Pancreas (tissue), 10 donors: ENCODE measurements at places on chromosomes 3 and 15. TPM values are rescaled to one million over a fixed set of nuclear protein-coding genes. Genes with fewer than 3 reads are reported as not detected.

- H3K4me3 ChIP-seq, result no peak overlapping the region
- DNase-seq, result no peak
- no peaks in the 10 kb centered on the region for H3K27me3 ChIP-seq
- no peak overlapping the region for H3K27ac ChIP-seq
- no peaks in the 10 kb centered on the region for H3K4me1 ChIP-seq
Measured at GRCh38 chr3:43014956-43015355, 35.8 kb downstream of the GASK1A start.

GRCh38 chr3:169509359-169509758, 154.2 kb downstream of the MECOM start:
- no peak for DNase-seq
- no peaks in the 10 kb centered on the region for H3K4me1 ChIP-seq
- no peak overlapping the region for H3K27ac ChIP-seq
- no peak overlapping the region for H3K4me3 ChIP-seq

DNA sequence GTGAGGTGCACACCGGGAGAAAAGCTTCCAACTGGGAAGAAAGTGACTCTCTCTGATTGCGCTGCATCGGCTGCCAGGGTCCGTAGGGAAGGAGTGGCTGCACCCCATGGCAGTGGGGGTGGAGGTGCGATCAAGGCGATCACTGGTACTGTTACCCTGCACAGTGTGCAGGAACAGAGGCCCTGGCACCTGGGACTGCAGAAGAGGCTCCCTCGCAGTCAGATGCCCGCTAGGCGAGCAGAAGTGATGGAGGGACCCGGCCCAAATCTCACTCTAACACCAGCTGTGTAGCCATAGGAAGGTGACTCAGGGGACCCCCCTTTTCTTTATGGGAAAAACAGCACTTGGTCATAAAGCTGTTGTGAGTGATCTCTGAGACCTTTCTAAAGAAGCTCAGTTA, 196.8 kb downstream of the GABRG3 start:
- no peak overlapping the region for H3K27ac ChIP-seq
- no peaks in the 10 kb centered on the region for H3K36me3 ChIP-seq
- no peaks in the 10 kb centered on the region for H3K4me1 ChIP-seq
- no peak for DNase-seq
- no peak overlapping the region for H3K4me3 ChIP-seq
- H3K27me3 ChIP-seq, result no peaks in the 10 kb centered on the region

DNA sequence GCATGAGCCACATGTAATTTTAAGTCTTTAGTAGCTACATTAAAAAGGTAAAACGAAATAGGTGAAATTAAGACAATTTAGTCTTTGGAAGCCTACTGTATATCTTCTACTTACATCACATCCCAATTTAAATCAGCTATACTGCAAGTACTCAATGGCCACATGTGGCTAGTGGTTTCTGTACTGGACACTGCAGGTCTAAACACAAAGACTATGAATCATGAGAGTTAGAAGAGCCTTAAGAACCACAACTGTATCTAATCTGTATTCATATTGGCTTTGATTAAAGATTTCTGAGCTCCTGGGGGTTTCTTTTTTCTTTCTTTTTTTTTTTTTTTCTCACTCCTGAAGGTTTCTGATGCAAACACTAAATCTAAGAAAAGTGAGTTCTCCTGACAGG, 2.3 kb upstream of the EIF1B start:
- H3K27me3 ChIP-seq, result no peaks in the 10 kb centered on the region
- no peak overlapping the region for H3K27ac ChIP-seq
- no peak overlapping the region for H3K4me3 ChIP-seq

DNA sequence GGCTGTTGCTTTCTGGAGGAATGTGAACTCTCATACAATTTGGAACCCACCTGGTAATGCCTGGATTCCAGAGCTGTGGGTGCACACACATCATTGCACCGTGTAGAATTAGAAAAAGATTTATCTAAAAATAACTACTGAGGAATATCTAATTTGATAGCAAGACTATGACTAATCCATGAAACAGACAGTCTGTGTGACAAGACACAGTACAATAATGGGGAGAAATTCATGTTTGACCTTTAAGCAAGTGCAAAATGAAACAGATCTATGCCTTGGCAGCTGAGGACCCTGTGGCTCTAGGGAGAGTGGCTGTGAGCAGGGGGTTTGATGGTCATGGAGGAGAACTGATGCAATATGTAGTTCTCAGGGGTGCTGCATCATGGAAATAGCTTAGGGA, 7.9 kb upstream of the DOCK3 start:
- no peak overlapping the region for H3K4me3 ChIP-seq
- no peaks in the 10 kb centered on the region for H3K4me1 ChIP-seq
- DNase-seq, result no peak
- no peaks in the 10 kb centered on the region for H3K36me3 ChIP-seq

DNA sequence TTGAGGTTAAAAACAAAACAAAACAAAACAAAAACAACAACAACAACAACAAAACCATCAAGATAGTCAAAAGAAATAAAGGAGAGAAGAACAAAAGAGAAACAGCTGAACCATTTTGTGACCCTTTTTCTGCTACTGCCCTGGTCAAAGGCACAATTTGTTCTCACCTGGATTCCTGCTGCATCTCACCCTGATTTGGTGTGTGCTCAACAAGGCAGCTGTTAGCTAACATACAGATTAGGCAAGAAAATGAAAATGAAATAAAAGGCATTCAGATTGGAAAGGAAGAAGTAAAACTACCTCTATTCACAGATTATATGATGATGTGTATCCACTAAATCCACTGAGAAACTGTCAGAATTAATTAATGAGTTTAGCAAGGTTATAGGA, 28.7 kb upstream of the XIRP1 start:
- H3K36me3 ChIP-seq, result no peaks in the 10 kb centered on the region
- no peak overlapping the region for H3K27ac ChIP-seq
- no peaks in the 10 kb centered on the region for H3K4me1 ChIP-seq
- H3K27me3 ChIP-seq, result no peaks in the 10 kb centered on the region

DNA sequence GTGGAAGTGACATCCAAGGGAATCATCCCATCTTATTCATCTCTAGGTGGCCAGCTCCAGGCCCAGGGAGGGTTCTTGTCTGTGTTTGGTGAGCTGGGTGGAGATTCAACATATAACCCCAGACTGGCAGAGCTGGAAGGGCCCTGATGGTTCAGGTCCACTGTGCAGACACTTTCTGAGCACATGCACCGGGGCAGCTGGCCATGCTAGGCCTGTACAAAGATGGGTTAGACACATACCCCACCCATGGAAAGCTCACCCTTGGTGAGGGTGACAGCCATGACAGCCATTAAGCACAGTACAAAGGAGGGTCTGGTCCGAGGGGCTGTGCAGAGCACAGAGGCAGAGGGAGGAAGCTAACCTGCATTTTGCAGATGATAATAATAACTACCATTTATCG, 100.4 kb downstream of the CORO2B start:
- H3K27ac ChIP-seq, result no peak overlapping the region
- DNase-seq, result no peak
- H3K4me3 ChIP-seq, result no peak overlapping the region
- no peaks in the 10 kb centered on the region for H3K27me3 ChIP-seq
- H3K4me1 ChIP-seq, result no peaks in the 10 kb centered on the region
- H3K36me3 ChIP-seq, result no peaks in the 10 kb centered on the region

DNA sequence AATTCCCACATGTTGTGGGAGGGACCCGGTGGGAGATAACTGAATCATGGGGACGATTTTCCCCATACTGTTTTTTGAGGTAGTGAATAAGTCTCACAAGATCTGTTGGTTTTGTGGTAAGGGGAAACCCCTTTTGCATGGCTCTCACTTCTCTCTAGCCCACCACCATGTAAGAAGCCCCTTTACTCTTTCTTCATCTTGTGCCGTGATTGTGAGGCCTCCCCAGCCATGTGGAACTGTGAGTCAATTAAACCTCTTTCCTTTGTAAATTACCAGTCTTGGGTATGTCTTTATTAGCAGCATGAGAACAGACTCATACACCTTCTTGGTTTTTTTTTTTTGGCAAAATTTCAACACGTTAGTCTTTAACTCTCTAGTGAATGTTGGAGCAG, 18.1 kb downstream of the ARL8B start:
- peaks cover 6% of the 10 kb centered on the region for H3K4me1 ChIP-seq
- H3K36me3 ChIP-seq, result no peaks in the 10 kb centered on the region
- DNase-seq, result no peak
- no peaks in the 10 kb centered on the region for H3K27me3 ChIP-seq
- no peak overlapping the region for H3K4me3 ChIP-seq

DNA sequence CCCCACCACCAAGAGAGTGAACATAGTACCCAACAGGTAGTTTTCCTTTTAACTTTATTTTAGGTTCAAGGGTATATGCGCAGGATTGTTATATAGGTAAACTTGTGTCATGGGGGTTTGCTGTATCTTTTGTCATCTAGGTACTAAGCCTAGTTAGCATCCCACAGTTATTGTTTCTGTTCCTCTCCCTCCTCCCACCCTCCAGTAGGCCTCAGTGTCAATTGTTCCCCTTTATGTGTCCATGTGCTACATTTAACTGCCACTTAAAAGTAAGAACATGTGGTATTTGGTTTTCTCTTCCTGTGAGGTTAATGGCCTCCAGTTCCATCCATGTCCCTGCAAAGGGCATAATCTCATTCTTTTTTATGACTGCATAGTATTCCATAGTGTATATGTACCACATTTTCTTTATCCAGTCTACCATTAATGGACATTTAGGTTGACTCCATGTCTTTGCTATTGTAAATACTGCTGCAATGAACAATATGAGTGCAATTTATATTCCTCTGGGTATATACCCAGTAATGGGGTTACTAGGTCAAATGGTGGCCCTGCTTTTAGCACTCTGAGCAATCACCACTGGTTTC, 66.2 kb downstream of the ST3GAL6 start:
- no peaks in the 10 kb centered on the region for H3K27me3 ChIP-seq
- H3K36me3 ChIP-seq, result no peaks in the 10 kb centered on the region
- H3K4me1 ChIP-seq, result no peaks in the 10 kb centered on the region

DNA sequence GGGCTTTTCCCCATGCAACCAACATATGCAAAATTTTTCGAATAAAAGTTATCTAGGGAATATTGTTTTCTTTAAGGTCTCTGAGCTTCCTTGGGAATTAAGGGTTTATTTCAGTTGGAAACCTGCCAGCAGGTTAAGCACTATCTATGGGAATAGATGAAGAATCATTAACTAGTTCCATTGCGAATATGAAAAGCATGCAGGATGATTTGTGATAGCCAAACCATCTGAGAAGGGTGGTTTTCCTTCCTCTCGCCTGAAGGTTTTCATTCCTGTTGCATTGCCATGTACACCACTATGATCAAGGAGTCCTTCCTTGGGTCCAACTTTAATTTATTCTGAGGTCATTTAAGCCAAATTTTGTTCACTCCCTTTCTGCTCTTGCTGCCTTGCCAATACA, 184.9 kb downstream of the NR2F2 start:
- no peak overlapping the region for H3K4me3 ChIP-seq
- no peak overlapping the region for H3K27ac ChIP-seq
- DNase-seq, result no peak

- no peak overlapping the region for H3K4me3 ChIP-seq
- no peak for DNase-seq
- no peaks in the 10 kb centered on the region for H3K27me3 ChIP-seq
- H3K4me1 ChIP-seq, result peaks cover 4% of the 10 kb centered on the region
Measured at GRCh38 chr3:53069422-53070068, 23.7 kb upstream of the SFMBT1 start.

DNA sequence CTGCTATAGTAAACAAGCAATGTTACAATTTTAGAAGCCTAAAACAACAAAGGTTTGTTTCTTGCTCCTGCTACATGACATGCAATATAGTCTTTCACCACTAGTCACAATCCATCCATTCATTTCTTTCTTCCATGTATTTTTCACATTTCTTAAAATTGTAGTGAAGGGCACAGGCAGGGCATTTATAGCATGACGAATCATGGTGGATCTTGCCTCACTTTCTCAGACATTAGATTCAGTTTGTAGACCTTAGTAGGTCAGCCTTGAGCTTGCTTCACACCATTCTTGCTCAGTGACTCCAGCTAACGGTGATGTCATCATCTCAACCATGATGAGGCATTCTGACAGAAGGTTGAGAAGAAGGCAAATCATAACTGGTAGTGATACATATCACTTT, 546.8 kb downstream of the TBL1XR1 start:
- no peak overlapping the region for H3K4me3 ChIP-seq
- no peaks in the 10 kb centered on the region for H3K36me3 ChIP-seq
- H3K27me3 ChIP-seq, result no peaks in the 10 kb centered on the region
- H3K4me1 ChIP-seq, result no peaks in the 10 kb centered on the region
- no peak for DNase-seq

DNA sequence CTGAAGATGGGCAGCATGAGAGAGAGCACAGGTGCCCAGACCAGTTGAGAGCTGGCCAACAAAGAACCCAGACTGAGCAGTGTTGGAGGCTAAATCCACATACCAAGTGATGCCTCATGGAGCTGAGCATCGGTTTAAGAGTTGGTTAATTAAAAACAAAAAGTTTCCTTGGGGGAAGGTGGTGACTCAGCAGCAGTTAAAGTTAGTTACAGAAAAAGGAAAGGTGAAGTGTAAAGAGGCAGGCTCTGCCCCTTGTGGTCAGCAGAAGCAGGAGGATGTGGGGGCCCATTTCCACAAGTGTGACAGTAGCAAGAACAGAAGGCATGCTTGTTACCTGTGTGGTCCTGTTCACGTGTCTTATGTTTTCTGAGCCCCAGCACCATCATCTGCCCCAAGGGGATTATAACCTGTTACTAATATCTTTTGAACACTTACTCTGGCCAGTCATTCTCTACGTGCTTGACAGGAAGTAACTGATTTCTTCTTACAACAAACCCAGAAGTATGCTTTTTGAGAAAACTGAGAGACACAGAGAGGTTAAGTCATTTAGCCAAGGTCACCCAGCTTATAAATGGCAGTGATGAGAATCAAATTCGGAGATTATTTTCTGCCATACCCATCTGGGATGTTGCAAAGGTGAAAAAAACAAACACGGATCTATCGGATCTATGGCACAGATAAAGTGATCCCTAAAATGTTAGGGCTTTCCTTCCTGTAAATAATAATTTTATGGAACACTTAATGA, 91.0 kb downstream of the EPHB1 start:
- no peaks in the 10 kb centered on the region for H3K27me3 ChIP-seq
- no peak overlapping the region for H3K4me3 ChIP-seq
- DNase-seq, result no peak
- no peaks in the 10 kb centered on the region for H3K36me3 ChIP-seq
- no peaks in the 10 kb centered on the region for H3K4me1 ChIP-seq

DNA sequence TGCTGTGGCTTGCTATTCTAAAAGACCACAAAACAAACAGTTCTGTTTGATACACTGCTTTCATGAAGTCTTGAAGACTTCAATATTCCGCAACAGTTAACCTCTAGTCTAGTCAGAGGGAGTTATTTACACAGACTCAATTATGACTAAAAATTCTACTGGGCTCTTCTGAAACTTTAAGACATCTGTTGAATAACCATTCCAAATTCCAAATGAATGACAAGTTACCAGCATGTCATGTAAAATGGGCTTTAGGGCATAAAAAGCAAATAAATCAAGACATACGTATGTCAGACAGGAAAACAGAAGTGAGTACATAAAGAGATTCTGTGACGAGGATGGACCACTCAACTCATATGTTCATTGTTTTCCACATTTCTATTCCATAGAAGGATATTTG, 93.9 kb downstream of the PLOD2 start:
- no peaks in the 10 kb centered on the region for H3K27me3 ChIP-seq
- H3K36me3 ChIP-seq, result peaks cover 4% of the 10 kb centered on the region
- H3K4me1 ChIP-seq, result no peaks in the 10 kb centered on the region
- no peak overlapping the region for H3K4me3 ChIP-seq

- H3K36me3 ChIP-seq, result no peaks in the 10 kb centered on the region
- no peak overlapping the region for H3K27ac ChIP-seq
- DNase-seq, result no peak
- H3K4me1 ChIP-seq, result no peaks in the 10 kb centered on the region
- no peak overlapping the region for H3K4me3 ChIP-seq
Measured at GRCh38 chr15:101314336-101315125, 19.5 kb upstream of the SNRPA1 start.

Gene EPHB3
- total RNA-seq, result 7.9 TPM

Gene ATP13A5
- total RNA-seq, result 0.09 TPM

Gene NT5DC2
- total RNA-seq, result 9.8 TPM

Gene THAP10
- 0.95 TPM for total RNA-seq

Gene ANKRD63
- not detected for total RNA-seq
